Daoy (cell line): ENCODE measurements at places on chromosomes 7 and 10. TPM values are rescaled to one million over a fixed set of nuclear protein-coding genes. Genes with fewer than 3 reads are reported as not detected.

DNA sequence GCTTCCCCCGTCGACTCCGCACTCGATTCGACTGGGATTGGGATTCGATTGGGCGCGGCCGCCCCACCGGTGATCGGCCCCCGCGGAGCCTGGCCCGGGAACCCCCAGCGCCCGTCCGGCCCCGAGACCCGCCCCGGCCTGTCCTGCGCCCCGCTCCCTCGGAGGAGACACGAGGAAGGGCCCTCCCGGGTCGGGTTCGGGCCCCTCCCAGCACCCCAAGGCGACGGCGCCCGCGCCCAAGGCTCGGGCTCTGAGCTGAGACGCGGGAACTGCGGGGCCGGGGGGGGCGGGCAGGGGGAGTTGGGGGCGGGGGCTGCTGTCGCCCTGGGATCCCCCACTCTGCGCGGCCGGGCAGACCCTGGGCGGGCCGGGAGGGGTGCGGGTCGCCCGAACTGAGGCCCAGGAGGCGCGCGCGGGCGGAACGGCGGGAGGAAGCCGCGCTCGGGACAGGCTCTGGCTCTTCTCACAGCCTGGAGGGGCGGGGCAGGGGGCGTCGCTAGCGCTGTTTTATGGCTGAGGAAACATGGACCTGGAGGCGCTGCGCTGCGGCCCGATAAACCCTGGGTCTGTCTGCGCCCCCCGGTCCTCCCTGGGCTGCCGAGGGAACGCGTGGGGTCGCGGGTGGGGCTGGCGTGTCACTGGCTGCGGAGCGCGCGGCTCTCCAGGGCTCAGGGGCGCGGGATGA lies 1.7 kb upstream of the NKX6-2 start:
- peak; percentile 30 for DNase-seq

DNA sequence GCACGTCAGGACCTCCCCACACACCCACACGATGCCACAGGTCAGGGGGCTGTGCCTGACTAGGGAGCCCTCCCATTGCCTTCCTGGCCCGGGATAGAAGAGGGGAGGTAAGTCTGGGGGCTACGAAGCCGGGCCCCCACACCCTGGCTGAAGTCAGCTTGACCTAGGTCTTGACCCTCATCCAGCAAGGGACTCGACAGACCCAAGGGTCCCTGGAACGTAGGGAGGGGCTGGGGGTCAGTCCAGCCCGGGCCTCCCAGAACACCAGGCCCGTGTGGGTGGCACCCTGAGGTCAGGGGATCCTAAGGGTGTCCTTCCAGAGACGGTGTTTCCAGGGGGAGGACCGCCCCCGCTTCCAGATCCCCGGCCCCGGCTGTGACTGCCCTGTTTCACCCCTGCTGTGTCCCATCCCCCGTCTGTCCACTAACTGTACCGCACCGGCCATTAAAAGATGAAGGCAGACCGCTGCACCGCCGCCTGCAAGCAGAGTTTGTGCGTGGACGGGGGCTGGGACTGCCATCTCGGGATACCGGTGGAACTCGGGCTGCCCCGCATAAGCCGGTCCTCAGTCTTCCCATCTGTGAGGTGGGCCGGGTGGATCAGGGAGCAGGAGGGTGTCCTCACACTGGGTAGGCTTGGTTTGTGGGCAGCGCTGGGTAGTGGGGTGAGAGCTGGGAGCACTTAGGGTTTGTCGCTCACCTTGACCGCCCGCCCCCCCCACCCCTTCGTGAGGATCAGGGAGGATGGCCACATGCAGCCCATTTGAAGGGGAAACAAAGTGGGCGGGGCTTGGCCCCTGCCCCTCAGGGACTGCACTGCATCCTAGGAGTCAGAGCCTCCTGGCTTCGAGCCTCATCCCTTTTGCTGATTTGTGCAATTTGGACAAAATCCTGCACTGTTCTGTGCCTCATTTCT lies 21.1 kb downstream of the SLC29A4 start:
- DNase-seq, result no peak

DNA sequence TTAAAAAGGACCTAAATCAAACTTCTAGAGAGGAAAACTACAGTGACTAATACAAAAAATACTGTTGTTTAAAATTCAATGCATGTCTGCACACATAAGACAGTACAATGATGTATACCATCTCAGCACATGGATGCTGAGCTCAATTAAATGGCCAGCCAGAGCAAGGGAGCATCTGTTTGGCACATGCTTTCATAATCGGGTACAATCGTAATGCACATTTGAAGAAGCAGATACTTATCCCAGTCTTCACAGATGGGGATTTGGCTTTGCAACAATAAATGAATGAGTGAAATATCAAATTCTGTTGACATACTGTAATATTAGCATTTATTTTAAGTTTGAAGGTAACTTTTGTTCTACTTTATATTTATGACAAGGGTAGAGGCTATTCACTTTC lies 187.8 kb downstream of the CRPPA start:
- no peak for DNase-seq

The STOX1 gene
- 0.80 and 3.0 TPM in 2 replicates for total RNA-seq

- DNase-seq, result peak; percentile 29
These were observed 441 bp downstream of the FBH1 start for GRCh38 chr10:5890452-5890915.
